ENCODE measurements at places on chromosomes 7 and 10.

- DNase-seq = no peak
Observed at GRCh38 chr7:40470091-40470592, 335.3 kb downstream of the SUGCT start.

DNA sequence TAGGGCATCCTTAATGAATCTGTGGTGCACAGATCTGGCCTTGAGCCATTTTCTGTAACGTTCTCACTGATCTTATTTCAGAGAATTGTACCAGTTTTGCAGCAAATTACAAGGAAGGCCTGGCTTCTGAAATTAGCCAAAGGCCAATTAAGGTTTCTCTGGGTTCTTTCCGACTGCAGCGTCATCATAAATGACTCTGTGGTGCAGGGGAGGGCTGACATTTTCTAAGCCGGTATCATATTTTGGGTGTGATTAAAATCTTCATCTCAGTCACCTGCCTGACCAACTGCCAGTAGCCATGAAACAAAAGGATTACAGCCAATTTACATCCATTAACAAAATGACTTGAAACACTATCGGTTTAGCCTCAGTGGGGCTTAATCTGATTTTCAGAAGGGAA lies 363.7 kb downstream of the ADRA2A start:
- DNase-seq = no peak

DNA sequence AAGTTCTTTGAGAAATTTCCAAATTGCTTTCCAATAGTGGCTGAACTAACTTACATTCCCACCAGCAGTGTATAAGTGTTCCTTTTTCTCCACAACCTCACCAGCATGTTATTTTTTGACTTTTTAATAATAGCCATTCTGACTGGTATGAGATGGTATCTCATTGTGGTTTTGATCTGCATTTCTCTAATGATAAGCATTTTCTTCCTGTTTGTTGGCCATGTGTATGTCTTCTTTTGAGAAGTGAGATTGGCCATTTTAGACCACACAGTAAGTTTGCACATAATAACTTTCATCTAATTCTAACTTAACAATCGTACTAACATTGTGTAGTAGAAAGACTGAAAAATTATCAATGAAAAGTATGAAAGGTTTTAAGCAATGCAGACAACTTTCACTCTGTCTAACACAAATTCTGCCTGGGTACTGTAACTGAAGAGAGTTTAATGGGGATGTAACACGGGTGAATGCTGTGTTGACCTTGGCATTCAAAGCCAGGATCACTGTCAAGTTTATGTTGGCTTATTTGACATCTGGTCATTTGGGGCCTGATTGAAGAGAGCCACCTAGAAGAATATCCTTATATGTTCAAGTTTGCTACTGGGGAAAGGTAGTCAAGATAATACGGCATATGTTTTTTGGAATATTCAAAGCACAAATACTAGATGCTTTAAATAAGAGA lies 50.4 kb downstream of the FAM171A1 start:
- no peak for DNase-seq

DNA sequence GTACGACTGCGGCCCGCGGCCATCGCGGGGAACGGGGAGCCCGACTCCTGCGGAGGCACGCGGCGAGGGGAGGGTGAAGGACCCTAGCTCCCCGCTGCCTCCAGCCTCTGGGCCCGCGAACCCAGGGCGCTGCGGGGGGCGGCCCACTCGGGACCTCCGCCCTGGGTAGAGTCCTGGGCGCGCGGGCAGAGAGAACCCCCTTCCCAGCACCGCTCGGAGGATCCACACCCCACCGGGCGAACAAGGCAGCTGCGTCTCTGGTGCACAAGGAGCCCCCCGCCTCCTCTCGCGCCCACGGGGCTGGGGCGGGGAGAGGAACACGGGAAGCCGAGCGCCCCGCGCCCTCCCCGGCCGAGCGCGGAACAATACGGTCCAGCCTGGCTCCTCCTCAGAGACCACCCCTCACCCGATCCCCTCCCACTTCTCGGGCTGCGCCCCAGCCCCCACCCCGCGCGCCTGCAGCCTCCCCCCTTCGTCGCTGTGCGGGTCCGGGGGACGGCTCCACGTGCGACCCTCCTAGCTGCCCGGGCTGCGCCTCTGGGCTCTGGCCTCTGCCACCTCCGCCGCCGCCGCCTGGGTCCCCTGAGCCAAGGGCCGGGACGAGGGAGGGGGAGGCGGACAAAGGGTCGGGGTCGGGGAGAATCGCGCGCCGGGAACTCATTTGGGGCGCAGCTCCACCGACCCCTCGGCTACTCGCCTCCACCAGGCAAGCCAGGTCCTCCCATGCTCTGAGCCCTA lies at the start of gene WDR86:
WDR86 (minus strand) TSS at position 372 of the 738 bp plus-strand sequence. CDS start 449 bp downstream, outside the sequence.
- DNase-seq = peak; percentile 25

- DNase-seq = no peak
Observed at GRCh38 chr10:132241086-132241485, 54.3 kb downstream of the DPYSL4 start.

- DNase-seq = no peak
Observed at GRCh38 chr10:78595269-78595619, 473.5 kb upstream of the ZMIZ1 start.

- no peak for DNase-seq
Observed at GRCh38 chr10:816958-817357, 114.5 kb downstream of the LARP4B start.

GRCh38 chr7:47442605-47442865 lies 139.4 kb downstream of the TNS3 start:
- DNase-seq = no peak

- no peak for DNase-seq
Observed at GRCh38 chr7:46705386-46706255, 784.5 kb upstream of the IGFBP3 start.

All from CD4-positive, alpha-beta T cell treated with Interleukin-17A for 4 hours (primary cell).